ENCODE measurements at places on chromosomes 1 and 21.

GRCh38 chr1:17764591-17764990, 9.5 kb downstream of the ACTL8 start:
- DNase-seq, result no peak

GRCh38 chr1:39452540-39452939, 38.9 kb upstream of the BMP8A start:
- no peak for DNase-seq

GRCh38 chr1:90731382-90732050, 14.4 kb upstream of the BARHL2 start:
- DNase-seq, result no peak

DNA sequence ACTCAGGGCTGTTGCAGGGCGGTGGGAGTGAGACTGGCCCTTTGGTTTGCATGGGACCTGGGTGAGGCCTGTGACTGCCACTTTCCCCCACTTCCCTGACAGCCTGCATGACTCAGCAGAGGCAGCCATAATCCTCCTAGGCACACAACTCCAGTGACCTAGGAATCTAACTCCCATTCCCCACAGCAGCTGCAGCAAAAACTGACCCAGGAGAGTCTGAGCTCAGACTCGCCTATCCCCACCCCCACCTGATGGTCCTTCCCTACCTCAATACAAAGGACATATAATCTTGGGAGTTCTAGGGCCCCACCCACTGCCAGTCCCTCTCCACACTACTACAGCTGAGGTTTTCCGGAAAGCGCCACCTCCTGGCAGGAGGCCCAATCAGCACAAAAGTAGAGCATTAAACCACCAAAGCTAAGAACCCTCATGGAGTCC, 26.7 kb downstream of the NDC1 start:
- peak; percentile 66 for DNase-seq

- peak; percentile 14 for DNase-seq
These were observed 126.8 kb upstream of the ZNF644 start for GRCh38 chr1:91148641-91149069.

DNA sequence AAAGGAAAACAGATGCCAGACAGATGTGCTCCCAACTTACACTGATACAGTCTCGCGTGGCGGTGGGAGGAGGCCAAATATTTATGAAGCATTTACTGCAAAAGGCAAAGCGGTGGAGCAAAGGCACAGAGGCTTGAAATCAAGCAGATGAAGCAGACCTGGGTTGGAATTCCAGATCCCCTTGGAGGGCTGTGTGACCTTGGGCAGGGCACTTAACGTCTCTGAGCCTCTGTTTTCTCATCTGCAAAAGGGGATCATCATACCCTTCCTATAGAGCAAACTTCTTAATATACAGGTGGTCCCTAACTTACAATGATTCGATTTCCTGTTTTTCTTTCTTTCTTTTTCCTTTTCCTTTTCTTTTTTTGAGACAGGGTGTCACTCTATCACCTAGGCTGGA, 54.1 kb downstream of the IGSF21 start:
- no peak for DNase-seq

DNA sequence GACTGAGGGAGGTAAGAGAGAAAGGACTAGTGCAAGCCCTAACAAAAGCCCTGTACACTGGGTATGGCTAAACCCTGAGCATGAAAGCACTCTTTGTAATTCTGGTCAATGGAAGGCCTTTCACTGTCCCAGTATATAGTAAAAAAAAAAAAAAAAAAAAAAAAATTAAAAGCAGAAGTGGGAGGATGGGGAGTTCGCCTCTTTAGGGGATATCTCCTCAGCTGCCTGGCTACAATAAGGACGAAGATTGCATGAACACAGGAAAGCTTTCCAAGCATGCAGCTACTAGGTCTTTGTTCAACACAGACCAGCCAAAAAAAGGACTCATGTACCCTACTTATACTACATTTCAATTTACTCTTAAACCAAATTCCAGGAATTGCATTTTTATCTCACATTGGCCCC, 59.1 kb downstream of the EIF4G3 start:
- no peak for DNase-seq

DNA sequence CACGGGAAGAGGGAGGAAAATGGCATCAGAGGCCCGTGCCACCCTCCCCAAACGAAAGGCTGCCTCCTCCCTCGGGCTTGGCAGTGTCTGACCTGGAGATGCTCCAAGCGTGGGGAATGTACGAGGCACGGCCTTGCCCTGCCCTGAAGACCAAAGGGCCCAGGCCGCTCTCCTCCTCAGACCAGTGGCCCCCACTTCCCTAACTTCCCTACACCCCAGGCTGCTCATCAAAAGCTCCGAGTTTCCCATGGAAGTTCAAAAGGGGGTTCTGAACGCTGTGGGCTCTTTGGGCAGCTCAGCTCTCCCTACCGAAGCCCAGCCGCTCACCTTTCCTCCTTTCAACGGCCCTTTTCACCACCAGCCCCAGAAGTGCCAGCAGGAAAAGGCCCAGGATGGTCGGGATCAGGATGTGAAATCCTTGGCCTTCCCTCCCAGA, 11.8 kb downstream of the FCMR start:
- DNase-seq, result no peak

- DNase-seq, result no peak
These were observed 173.3 kb downstream of the FASLG start for GRCh38 chr1:172832006-172832725.

DNA sequence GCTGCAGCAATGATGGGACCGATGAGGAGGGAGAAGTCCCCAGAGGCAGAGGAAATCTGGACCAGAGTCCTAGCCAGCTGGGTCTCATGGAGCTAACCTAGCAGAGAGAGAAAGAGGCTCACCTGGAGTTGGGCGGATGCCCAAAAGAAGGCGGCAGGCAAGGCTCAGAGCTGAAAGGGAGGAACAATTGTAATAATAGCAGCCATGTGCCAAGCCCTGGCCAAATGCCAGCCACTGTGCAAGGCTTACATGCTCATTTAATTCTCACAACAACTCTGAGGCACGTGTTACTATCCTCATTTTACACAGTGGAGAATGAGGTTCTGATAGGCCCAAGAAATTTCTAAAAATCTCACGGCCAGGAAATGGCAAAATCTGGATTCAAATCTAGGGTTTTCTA, 50.0 kb upstream of the ZNF648 start:
- DNase-seq, result no peak

GRCh38 chr1:27878039-27878438, 5.7 kb downstream of the THEMIS2 start:
- DNase-seq, result no peak

DNA sequence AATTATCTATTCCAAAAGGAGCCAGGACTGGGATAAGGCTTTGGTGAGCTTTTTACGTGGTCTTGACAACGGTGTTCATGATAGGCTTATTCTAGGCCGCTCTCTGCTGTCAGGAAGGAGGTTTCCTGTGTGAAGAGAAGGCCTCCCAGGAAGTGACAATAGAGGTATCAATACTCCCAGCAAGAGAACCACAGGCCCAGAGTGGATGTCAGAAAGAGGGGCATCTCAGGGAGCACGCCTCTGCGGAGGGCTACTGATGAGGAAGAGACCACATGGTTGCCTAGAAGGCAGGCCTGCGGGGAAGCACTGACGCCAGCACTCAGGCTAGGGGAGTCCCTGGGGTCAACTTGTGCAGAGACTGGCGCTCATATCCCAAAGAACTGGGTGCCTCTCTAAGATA, 60.4 kb downstream of the ITPKB start:
- no peak for DNase-seq

DNA sequence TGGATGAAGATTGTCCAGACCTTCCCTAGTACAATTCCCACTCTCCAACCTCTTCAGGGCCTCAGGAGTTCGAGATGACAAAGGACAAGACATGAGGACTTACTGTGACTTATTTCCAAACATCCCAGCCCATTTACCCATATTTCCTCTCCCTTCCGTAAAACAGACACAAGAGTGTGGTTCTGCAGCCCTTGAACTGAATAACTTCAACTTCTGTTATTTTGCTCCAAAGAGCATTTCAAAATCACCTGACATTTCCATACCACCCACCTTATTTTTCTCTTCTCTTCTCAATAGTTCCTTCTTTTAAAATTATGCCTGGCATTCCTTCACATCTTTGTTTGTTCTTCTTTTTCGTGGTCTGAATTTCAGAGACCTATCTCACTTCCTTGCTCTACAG, 8.7 kb upstream of the OR10K2 start:
- DNase-seq, result no peak

GRCh38 chr1:185936641-185937040, 202.4 kb downstream of the HMCN1 start:
- no peak for DNase-seq

GRCh38 chr1:117561551-117561950, 44.3 kb upstream of the TENT5C start:
- DNase-seq, result no peak

DNA sequence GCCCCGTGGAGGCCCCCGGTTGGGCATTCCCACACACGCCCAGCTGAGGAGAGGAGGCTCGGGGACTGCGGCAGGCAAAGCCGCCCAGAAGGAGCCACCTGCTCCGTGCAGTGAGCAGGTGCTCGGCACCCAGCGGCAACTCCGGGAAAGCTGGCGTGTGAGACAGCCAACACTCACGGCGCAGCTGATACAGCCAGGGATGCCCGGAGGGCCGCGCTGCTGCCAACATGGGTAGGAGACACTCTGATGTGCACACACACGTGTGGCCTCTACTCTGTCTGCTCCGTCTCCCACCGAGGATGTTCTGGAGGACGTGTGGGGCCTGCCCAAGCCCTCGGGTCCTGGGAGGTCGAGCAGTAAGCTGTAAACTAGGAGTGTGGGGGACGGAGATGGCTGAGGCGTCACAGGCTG, 12.9 kb downstream of the MORN1 start:
- no peak for DNase-seq

Measured in HT1080 (cell line).